ENCODE measurements at places on chromosomes 7 and 10.
A peak's percentile ranks its signal among the peaks of the same experiment; 100 is the strongest.

DNA sequence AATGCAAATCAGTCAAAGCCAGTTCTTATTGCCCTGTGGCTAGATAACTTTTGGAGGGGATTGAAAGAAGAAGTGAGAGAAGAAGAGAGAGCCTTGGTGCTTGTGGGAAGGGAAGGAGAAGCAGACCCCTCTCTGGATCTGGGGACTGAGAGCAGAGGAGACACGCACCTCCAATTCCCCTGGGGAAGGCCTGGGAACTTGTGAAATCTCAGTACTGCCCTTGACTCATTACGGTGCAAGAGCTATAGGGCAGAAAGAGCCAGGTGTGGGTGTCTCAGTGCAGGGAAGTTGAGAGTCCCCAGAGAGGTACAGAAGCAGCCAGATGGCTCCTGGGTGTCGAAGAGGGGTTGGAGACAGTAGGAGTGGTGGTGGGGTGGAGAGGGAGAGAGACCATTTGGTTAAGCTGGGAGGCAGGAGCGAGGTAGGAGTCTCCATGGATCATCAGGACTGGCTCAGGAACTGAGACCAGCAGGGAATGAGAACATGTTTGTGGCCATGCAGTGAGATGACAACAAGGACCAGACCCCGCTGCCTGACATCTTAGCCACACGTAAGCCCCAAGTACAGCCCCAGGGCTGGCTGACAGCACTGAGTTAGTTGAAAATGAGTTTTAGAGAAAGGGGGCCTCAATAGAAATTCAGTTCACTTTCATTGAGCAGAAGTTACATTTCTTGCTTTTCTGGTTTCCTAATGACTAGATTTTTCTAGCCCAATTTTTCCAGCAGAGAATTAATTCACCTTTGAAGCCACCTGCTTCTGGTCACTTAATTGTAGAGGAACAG, 238.2 kb downstream of the BUB3 start:
- no peak for DNase-seq

- no peak for DNase-seq
Measured at GRCh38 chr7:139791316-139791715, 13.5 kb upstream of the HIPK2 start.

- DNase-seq = no peak
Measured at GRCh38 chr7:132402096-132402495, 174.2 kb downstream of the PLXNA4 start.

DNA sequence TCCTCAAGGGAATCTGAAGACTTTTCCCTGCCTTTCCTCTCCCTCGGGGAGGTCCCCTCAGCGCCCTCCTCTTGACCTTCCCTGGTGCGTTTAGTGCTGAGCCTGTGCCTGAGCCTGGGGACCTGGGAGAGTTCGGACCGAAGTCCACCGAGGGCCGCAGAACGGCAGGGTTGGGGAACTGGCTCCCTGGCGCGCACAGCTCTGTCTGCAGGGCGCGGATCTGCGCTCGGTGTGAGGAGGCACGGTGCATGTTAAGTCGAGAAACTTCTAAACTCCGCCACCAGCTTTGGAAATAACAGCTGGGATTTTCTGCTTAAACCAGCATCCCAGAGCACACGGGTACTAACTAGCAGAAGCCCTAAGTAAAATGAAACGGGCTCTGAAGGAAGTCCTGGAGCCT, 44.2 kb upstream of the SLC29A4 start:
- no peak for DNase-seq

GRCh38 chr10:92313750-92314149, 22.8 kb downstream of the MARCHF5 start:
- DNase-seq = no peak

- no peak for DNase-seq
Measured at GRCh38 chr10:84398696-84399095, 70.3 kb downstream of the CCSER2 start.

- no peak for DNase-seq
Measured at GRCh38 chr10:60246382-60246781, 143.3 kb downstream of the ANK3 start.

DNA sequence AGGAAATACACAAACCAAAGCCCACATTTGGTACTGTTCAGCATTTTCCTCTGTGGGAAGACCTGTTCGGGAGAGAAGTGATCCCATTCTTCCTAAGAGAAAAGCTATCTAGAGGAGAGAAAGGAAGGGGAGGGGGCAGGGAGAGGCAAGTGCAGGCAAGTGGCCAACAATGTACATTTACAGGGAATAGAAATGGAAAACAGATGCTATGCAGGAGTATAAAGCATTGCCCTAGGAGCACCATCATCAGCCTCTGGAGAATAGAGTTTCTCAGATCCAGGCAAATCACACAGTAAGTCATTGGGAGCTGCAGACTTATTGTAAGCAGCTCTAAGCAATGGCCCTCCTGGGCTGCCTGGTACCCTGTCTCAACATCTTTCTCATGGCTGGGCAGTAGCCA, 424.4 kb upstream of the AUTS2 start:
- DNase-seq = peak; percentile 46

DNA sequence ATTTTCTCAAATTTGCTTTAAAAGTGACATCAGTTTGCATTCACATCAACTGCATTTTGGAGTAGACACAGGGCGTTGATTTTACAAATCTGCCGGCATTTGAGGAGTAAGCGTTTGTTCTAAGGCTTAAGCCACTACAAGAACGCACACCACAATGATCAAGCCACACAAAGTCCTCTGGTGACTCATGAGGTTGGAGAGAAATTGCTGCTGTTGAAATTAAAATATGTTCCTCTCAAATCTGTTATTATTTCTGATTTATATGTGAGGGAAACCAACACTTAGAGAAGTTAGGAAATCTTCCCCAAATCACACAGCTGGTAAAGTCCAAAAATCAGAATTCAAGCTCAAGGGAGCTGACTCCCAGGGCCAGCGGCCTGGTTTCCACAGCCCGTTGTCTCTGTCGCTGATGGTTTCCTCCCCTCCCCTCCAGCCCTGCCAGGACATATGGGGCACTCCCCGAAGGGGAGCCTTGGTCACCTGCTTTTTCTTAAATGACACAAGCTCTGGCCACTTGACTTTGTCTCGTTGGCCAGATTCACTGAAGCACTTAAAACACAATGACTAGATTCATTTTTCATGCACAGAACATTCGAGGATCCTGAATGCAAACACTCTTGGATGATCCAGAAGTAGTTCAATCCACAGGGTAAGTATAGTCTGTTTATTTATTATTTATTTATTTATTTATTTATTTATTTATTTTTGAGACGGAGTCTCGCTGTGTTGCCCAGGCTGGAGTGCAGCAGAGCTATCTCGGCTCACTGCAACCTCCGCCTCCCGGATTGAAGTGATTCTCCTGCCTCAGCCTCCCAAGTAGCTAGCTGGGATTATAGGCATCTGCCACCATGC, 29.2 kb upstream of the KLF6 start:
- DNase-seq = no peak

DNA sequence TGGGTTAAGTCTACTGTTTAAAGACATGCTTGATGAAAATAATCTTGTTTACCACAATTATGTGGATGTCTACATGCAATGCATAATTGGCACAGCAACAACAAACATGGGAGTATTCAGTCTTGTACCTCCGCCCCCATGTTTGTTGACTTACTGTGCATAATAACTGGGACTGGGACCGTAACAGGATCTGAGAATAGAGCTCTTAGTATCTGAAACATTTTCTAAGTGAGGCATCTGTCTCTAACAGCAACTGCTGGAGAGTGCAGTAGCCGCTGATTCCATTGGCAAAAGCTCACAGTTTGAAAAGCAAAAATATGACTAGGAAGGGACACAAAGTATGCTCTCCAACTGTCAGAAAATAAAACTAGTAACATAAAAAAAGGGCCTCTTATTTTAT, 61.6 kb downstream of the ENO4 start:
- no peak for DNase-seq

GRCh38 chr7:129741743-129742213, 130.3 kb downstream of the NRF1 start:
- no peak for DNase-seq

- DNase-seq = no peak
Measured at GRCh38 chr10:13448216-13448615, 80.6 kb downstream of the BEND7 start.

DNA sequence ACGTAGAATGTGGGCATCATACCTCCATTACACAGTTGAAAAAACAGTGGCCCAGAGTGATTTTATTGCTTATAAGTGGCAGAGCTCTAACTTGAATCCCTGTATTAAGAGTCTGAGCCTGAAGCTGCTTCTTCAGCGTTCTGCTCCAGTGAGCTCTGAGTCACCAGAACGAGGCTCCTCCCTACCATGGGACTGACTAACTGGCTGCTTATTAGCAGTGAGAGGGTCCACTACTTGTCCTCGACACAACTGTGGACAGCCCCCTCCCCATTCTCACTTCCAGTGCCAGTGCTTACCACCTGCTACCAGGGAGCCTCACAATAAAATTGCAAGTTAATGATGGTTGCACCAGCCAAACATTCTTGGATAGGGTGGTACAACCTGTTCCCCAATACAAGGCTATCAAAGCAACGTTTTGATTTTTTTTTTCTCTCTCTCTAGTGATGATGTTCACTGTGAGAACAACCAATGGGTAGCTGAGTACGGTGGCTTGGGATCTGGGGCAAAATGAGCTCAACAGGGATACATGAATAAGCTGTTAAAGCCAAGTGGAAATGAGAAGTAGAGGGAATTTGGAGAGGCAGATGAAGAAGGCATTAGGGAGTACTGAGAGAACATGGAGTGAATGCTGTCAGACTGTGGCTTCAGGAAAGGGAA, 2.7 kb upstream of the NRG3 start:
- no peak for DNase-seq

GRCh38 chr10:62029401-62029800, 127.9 kb downstream of the ARID5B start:
- DNase-seq = no peak

DNA sequence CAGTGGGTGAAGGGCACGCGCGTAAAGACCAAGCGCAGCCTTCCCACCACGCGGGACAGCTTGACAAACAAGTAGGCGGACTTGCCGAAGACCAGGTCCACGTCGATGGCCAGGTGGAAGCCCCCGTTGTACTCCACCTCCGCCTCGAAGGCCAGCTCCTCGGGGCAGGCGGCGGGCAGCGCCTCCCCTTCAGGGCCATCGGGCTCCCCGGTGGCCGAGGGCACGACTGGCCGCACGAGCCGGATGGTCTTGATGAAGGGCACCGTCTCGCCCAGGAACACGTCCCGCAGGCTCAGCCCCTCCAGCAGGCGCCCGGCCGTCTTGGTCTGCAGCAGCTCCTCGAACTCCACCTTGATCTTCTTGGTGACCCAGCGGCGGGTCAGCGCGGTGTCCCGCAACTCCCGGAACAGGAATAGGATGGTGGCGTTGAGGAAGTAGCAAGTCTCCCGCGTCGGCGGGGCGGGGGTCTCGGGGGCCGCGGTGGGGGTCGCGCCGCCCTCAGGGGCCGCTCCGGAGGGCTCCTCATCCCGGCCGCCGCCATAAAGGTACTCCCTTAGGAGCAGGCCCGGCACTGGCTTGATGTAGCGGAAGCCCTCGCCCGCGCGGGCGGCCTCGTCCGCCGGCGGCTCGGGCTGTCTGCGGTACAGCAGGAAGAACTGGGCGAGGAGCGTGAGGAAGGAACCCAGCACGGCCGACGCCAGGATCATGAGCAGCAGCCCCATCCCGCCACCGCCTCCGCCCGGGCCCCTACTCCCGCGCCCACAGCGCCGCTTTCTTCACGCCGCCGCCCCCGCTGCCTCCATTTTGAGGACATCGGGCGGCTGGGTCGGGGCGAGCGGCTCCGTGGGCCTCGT, 507 bp downstream of the PDZD8 start:
- no peak for DNase-seq

DNA sequence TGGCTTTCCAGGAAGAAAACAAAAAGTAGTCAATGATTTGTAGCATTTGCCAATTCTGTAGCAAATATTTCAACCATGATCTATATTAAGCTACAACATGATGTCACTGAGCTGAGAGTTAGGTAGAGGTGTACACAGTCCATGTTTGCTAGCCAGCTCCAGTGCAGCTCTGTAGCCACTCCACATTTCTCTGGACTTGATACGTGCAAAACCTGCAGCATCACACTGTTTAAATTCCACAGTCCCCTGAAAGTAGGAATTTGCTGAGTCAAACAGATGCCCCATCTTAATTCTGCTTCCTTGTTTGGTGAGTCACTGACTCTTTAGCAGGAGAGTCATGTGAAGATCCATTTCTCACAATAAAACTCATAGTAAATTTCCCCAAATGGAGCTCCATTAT, 89.8 kb upstream of the LRRTM3 start:
- DNase-seq = no peak

DNA sequence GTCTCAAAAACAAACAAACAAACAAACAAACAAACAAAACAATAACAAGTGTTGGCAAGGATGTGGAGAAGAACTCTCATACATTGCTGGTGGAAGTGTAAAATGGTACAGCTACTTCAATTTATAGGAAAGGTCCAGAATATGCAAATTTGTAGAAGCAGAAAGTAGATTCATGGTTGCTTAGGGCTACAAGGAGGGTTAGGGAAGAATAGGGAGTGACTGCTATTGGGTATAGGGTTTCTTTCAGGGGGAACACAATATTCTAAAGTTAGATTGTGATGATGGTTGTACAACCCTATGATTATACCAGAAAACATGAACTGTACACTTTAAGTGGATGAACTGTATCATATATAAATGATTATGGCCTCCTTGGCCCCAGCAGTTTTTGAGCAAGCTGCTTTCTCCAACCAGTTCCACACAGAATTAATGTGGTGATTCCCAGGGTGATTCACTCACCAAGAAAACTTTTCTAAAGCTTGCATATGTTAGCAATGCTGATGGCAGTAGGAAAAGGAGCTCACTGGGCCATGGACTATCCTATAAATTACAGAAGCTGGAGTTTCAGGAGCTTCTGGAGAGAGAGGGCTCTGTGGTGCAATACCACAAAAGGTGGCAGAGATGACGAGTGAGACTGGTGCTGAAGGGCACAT, 52.8 kb upstream of the KCNIP2 start:
- no peak for DNase-seq

- no peak for DNase-seq
Measured at GRCh38 chr7:74220229-74220628, 10.4 kb downstream of the LAT2 start.

GRCh38 chr10:44956717-44957706, 2.6 kb upstream of the RASSF4 start:
- peak; percentile 1 for DNase-seq

DNA sequence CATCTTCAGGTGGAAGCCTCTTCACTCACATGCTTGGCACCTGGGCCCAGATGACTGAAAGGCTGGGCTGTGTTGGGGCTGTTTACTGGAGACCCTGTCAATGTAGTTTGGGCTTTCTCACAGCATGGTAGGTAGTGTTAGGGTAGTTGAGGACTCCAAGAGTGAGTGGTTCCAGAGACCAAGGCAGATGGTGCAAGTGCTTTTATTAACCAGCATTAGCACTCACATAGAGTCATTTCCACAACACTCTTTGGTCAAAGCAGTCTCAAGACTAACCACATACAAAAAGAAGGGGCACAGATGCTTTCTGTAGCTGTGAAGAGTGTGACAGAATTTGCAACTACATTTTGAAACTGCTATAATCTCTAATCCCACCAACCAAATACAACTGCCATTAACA, 135.0 kb downstream of the RTKN2 start:
- no peak for DNase-seq

GRCh38 chr10:79483948-79484347, 28.4 kb upstream of the EIF5AL1 start:
- DNase-seq = peak; percentile 85

GRCh38 chr10:17206210-17206709, 4.8 kb upstream of the TRDMT1 start:
- DNase-seq = no peak

Measured in muscle of back (tissue), 13 donors.